ENCODE measurements at places on chromosomes 11 and 22. TPM values are rescaled to one million over a fixed set of nuclear protein-coding genes. Genes with fewer than 3 reads are reported as not detected.

MS4A7 gene
- total RNA-seq, result 3.5 TPM

DNA sequence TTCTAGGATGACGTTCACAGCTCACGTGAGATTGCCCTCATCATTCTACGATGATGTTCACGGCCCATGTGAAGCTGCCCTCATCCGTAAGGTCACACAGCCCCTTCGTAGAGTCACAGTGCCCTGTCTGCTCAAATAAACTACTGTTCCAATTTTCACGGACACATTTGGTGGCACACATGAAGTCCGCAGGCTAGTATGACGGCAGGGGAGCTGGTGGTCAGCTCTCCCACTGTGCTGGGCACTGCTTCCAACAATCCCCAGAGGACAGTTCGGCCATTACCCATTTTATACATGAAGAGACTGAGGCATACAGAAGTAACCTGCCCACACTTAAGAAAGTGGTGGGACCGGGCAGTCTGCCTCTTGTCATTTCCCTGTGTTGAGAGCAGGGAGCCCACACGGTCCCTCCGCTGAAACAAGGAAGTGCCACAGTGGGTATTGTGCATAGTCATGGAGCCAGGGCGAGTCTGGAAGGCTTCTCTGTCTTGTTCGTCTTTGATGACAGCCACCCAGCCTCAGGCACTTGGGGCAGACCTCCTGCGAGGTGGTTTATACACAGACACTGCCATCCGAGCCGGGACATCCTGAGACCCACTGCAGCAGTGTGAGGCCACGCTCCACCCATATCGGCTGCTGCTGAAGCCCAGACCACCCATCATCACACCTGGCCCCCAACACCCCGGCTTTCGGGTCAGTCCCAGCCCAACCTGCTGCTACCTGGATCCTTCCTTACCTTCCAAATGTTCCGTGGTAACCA is 114.3 kb downstream of the PHF21B start:
- DNase-seq, result no peak

DNA sequence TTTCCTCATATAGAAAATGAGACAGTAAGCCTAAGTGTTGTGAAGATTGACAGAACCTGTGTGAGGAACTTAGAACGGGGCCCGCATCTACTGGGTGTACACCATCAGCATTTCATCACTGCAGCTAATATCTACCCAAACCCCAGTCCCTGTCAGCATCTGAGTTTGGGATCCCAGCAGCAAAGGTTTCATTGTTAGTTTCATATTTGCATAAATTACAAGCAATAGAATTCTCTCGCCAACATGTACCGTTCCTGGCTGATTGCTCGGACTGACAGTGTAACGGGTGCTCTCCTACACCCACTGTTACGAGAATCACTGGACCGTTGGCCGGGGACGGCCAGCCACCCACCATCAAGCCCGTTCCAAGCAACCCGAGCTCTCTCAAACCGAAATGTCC is 10.4 kb upstream of the TMPRSS6 start:
- DNase-seq, result no peak

GRCh38 chr11:106017093-106017492 is 4.9 kb downstream of the MSANTD4 start:
- DNase-seq, result no peak

- no peak for DNase-seq
Measured at GRCh38 chr11:95922536-95923438, 1.1 kb downstream of the MTMR2 start.

GRCh38 chr22:30372915-30373314 is 14.3 kb downstream of the RNF215 start:
- DNase-seq, result no peak

GRCh38 chr11:2892215-2892966 is 6.8 kb upstream of the CDKN1C start:
- DNase-seq, result peak; percentile 44

FAM227A gene
- total RNA-seq, result 14.7 TPM

DNA sequence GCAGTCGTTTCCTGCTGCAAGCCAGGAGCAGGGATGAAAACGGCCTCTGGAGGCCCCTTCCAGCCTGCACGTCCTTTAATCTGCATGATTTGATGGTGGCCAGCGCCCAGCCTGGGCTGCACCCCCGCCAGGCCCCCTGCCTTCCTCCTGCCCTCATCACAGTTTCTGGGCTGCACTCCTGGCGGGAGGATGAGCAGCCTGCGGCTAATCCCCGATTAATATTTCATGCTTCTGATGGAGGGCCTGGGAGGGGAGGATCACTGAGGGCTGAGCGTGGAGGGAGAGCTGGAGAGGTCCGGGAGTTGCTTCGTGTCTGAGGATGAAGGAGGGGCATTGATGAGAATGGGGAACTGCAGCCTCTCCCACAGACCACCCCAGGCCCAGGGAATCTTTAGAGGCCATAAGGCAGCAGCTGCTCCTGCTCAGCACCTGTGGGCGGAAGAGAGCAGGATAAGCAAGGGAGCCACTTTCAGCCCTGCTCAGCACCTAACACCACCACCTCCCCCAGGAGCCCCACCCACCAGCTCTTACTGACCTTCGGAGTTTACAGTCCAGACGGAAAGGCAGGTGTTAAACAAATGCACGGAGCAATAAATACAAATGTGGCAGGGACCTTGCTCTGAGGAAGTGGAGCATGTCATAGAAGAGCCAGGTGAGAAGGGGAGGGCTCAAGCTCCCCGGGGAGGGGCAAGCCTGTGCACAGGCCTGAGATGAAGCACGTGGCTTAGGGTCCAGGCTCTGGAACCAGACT is 135.0 kb upstream of the NECTIN1 start:
- no peak for DNase-seq

DNA sequence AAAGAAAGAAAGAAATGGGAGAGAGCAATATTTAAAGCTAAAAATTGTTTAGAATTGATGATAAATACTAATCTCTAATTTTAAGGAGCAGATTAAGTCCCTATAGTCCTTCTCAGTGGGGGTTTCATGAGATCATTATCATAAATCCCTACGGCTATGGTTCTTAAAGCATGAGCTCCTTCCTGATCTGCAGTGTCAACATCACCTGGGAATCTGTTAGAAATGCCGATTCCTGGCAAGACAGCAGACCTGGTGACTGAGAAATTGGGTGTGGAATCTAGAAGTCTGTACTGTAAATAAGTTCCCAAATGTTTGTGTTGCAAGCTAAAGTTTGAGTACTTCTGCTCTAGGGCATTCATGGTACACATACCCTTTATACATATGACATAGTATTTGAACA is 12.6 kb downstream of the HIKESHI start:
- DNase-seq, result no peak

ST14 gene
- 0.54 TPM for total RNA-seq

GRCh38 chr11:71342116-71342515 is 89.7 kb upstream of the SHANK2 start:
- no peak for DNase-seq

DNA sequence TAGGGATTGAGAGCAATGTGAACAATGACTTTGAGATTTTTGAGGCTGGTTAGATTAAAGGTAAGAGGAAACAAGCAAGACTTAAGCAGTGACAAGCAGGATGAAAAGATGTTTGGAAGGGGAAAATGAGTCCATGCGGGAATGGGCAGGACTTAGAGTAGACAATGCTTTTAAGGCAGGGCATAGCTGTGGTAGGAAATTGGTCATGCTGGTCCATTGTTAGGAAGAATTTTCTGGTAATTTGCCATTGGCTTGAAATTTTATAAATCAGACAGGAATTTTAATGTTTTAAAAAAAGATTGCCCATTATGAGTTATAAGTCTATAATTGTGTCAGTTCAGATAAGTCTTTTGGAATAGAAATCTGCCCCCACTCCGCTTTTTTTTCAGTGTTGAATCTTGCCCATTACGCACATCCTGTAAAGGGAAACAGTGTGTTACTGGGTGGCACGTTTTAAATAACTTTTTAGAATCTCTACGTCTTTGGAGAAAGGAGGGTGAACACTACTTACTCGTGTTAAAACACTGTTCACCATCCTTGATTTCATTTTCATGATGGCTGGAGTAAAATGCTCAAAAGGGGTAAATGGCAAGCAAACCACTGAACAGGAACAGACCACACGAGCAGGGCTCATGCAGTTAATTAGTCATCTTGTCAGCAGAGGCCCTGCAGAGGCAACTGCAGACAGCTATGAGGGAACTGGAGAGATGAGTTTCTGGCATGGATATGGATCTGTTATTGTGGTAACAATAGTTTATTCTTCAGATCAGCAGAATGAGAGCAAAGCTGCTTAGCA is 25.0 kb downstream of the SWAP70 start:
- no peak for DNase-seq

DNA sequence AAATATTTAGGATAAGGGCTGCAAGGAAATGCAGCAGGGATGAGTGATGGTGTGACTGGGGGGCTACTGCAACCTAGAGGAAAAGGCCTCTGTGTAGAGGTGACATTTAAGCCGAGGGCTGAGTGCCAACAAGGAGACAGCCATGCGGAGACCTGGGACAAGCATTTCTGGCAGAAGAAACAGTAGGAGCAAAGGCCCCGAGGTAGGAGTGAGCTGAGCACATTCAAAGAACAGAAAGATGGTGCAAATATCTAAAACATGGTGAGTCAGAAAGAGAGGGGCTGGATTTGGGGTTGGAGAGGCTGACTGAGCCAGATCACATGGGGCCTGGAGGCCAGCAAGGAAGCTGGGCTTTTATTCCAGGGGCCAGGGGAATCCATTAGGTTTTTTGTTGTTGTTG is 55.1 kb upstream of the INCENP start:
- no peak for DNase-seq

GRCh38 chr22:33209930-33210784 is 152.0 kb upstream of the SYN3 start:
- DNase-seq, result peak; percentile 19

- no peak for DNase-seq
Measured at GRCh38 chr11:74135127-74135840, 35.5 kb downstream of the C2CD3 start.

- no peak for DNase-seq
Measured at GRCh38 chr11:62186195-62186594, 3.8 kb upstream of the SCGB1D1 start.

DNA sequence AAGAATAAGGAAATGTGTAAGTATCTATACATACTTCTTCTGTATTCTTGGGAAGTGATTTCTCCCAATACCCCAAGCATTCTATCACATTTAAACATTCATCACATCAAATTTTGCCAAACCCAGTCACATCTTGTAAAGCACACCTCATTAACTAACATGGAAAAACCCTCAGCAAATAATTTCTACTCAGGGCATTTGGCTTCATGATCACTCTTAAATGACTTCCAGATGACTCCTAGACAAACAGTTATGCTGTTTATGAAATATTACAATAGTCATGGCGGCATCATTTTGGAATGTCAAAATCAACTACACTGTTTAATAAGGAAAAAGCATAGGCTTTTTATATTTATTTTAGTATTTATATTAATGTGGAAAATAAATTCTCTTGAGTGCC is 47.3 kb upstream of the CCDC34 start:
- DNase-seq, result no peak

GRCh38 chr11:27339941-27340340 is 23.1 kb downstream of the CCDC34 start:
- DNase-seq, result no peak

DNA sequence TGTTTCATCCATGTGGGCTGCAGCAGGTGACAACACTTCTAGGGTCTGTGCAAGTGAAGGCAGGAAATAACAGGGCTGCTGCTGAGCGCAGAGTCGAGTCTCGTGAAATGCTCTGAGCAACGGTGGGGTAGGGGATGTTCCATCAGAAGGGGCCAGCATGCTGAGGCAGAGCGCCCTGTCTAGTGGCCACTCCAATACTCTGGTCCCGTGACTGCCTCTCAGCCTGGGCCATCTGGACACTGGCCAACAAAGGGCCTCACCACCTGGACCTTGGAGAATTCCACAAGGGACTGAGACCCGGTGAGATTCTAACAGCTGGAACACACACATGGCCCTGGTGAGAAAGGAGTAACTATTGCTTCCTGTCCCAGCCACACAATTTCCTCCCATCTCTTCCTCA is 375.7 kb downstream of the SHANK2 start:
- no peak for DNase-seq

AGBL2 gene
- 3.6 TPM for total RNA-seq

ACTN3 gene
- total RNA-seq, result not detected

- no peak for DNase-seq
Measured at GRCh38 chr22:42549331-42550060, 4.3 kb upstream of the SERHL2 start.

DNA sequence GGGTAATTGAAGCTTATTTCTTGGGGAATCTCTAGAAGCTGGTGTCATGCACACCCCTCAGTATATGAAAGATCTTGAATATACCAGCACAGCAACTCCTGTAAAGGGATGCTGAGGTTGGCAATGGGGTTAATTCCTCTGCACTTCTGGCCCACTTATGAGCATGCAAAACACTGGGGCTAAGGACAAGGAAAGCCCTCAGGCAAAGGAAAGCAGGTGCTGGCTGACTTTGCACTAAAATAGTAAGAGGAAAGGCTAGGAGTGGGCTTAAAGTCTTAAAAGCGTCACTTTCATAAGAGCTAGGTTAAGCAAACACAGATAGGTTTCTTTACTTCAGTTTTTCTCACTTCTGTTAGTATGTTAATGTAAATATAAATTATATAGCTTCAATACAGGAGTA is 572.6 kb upstream of the LUZP2 start:
- no peak for DNase-seq

KRTAP5-10 gene
- total RNA-seq, result not detected

GRCh38 chr11:23865341-23865975 is 631.4 kb upstream of the LUZP2 start:
- no peak for DNase-seq

DNA sequence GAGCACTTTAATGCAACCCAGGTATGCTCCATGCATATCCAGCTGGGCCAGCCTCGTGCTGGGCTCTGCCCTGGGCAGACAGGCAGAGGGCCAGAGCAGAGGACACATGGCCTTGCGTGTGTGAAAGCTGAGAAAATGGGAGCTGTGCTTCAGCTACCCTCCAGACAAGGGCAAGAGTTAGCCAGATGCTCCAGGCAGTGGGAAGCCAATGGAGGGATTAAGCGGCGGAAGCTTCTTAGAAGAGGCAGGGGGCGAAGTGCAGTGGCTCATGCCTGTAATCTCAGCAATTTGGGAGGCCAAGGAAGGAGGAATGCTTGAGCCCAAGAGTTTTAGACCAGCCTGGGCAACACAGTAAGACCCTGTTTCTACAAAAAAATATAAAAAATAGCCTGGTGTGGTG is 9.8 kb upstream of the ARHGEF17 start:
- no peak for DNase-seq

DNA sequence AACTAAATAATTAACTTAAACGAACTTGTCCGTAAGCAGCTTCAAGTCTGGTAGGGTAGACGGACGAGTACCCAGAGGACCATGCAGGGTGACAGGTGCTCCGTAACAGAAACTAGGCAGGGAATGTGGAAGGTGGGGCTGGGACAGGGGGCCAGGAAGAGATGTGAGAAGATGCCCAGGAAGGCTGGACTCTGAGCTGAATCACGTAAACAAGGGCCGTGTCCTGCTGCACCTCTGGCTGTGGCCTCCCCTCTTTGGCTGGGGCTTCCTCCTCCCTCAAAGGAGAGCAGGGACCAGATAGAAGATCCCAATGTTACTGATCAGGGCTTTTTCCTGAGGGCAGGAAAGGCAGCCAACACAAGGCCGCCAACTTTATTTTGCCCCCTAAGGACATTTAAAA is 47.9 kb downstream of the PACSIN2 start:
- DNase-seq, result no peak

DNA sequence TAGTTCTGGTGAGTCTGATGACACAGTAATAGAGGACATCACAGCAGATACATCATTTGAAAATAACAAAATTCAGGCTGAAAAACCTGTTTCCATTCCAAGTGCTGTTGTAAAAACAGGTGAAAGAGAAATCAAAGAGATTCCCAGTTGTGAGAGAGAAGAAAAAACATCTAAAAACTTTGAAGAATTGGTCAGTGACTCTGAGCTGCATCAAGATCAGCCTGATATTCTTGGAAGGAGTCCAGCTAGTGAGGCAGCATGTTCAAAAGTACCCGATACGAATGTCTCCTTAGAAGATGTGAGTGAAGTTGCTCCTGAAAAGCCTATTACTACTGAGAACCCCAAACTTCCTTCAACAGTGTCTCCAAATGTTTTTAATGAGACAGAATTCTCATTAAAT is 38.7 kb downstream of the RTN3 start:
- no peak for DNase-seq

Measured in cerebellum (tissue), 4 donors.